Urinary bladder (tissue), 4 donors: ENCODE measurements at places on chromosomes 16 and 17. TPM values are rescaled to one million over a fixed set of nuclear protein-coding genes. Genes with fewer than 3 reads are reported as not detected.

C16orf87 gene
- total RNA-seq: 11.7 TPM

CEP295NL gene
- total RNA-seq: 4.8 TPM

CDK10 gene
- total RNA-seq: 31.9 TPM

TGFB1I1 gene
- 76.2 TPM for total RNA-seq

DNA sequence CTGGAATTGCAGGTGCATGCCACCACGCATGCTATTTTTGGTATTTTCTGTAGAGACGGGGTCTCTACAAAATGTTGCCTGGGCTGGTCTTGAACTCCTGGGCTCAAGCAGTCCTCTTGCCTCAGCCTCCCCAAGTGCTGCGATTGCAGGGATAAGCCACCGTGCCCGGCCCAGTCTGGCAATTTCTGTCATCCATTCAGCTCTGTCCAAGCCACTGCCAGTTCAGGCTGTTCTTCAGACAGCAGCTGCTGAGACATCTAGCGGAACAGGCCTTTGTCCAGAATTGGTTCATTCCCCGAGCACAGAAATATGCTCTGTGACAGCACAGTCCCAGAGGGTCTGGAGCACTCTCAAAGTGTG lies 5.4 kb downstream of the SLC47A1 start:
- no peak for DNase-seq

DNA sequence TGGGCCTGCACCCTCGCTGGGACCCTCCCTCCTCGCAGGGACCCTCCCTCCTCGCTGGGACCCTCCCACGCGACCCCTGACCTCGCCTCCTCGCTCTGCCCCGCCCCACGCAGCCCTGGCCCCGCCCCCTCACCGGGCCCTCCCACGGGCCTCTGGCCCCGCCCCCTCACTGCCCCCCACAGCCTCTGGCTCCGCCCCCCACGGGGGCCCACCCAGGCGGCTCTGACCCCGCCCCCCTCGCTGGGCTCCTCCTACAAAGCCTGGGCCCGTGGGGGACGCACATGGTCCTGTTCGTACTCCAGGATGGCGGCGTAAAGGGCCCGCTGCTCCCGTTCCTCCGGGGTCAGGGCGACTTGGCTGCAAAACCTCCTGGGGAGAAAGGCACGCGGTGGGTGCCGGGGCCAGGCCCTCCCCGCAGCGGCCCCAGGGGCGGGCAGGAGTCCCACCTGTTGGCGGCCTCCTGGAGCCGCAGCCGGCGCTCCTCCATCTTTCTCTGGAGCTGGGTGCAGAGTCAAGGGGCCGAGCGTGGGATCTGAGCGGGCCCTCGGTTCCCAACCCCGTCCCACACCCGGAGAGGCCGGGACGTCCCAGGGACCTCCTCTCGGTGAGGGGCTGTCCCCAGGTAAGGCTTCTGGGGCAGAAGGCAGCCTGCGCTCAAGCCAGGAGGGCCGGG lies 9.0 kb downstream of the VPS9D1 start:
- no peak for DNase-seq

DNA sequence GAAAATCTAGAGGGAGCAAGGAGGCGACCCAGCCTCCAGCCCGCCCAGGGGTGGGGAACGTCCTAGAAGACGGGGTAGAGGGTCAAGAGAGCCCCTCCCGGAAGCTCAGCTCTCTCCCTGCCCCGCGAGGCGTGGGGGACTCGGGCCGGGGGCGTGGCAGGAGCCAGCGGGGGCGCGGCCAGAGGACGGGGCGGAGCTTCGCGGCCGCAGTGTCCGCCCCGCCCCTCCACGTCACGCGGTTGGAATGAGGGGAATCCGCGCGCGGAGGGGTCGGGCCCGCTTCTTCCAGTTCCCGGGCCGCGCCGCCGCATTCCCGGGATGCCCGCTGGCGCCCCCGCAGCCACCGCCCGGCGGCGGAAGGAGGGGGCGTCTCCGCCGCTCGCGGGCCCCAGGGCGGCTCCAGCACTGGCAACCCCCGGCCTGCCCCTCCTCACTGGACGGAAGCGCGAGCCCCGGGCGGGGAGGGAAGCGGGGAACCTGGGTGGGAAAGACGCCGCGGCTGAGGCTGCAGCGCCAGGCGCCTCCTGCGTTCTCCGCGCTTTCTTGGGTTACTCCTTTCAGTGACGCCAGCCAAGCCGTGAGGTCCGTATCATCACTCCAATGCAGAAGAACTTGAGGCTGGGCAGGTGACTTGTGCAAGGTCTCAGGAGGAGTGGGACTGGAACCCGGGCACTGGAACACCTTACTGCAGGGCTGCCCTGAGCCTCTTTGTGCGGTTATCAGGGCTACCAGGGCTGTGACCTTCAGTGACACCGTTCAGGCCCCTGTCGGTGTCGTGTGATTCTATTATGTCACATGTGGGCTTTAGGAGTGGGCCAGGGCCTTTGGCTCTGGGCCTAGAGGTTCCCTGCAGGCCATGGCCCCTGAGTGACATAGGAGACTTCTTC lies 4.3 kb downstream of the MYO1C start:
- peak; percentile 76 for DNase-seq
